ENCODE measurements at places on chromosomes 11 and 22.
A peak's percentile ranks its signal among the peaks of the same experiment; 100 is the strongest.

- no peak for DNase-seq
These were observed 815 bp downstream of the TNNT3 start for GRCh38 chr11:1920128-1920908.

GRCh38 chr11:36509694-36510593 is at the start of gene TRAF6:
TRAF6 (minus strand) TSS chr11:36510272; CDS start chr11:36501515, 8,757 bp downstream.
- DNase-seq, result peak; percentile 91

GRCh38 chr22:22058633-22059290 is 76.2 kb upstream of the TOP3B start:
- no peak for DNase-seq

DNA sequence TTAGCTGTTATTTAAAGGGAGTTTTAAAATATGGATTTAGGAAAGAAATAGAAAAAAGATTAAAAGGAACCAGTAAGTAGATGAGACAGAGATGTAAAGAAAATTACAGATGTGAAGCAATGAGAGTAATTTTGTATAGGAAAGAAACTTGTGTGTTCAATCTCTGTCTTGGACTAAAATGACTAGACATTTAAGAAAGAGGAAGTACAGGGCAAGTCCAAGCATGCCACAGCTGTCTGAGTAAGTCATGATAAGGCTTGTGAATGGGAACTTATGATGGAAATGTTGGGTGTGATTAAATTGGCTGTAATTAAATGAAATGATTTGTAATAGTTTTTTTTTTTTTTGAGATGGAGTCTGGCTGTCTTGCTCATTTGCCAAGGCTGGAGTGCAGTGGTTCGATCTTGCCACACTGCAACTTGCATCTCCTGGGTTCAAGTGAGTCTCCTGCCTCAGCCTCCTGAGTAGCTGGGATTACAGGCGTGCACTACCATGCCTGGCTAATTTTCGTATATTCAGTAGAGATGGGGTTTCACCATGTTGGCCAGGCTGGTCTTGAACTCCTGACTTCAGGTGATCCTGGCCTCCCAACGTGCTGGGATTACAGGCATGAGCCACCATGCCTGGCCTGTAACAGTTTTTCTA is 5.9 kb upstream of the ACY3 start:
- DNase-seq, result no peak

DNA sequence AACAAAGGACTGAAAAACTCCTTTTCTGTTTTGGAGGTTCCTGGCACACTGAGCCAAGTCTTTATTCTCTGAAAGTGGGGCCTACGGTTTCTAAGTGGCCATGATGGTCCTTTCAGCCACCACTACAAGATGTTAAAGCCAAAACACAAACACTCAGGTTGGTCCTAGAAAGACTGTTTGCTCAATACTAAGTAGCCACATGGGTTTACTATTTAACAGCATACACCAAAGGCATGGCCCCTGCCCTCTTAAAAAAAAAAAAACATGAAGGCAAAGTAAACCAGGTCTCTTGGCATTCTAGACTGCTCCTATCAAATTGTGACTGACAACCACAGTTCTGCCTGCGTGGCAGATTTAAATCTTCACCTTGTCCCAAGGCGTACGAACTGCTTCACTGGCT is 123.6 kb upstream of the BID start:
- no peak for DNase-seq

GRCh38 chr11:122756417-122756816 is 81.9 kb upstream of the CRTAM start:
- peak; percentile 46 for DNase-seq

- DNase-seq, result no peak
These were observed 23.9 kb upstream of the TFIP11 start for GRCh38 chr22:26536056-26536761.

- DNase-seq, result no peak
These were observed 1087.1 kb downstream of the TBC1D22A start for GRCh38 chr22:47849576-47849975.

DNA sequence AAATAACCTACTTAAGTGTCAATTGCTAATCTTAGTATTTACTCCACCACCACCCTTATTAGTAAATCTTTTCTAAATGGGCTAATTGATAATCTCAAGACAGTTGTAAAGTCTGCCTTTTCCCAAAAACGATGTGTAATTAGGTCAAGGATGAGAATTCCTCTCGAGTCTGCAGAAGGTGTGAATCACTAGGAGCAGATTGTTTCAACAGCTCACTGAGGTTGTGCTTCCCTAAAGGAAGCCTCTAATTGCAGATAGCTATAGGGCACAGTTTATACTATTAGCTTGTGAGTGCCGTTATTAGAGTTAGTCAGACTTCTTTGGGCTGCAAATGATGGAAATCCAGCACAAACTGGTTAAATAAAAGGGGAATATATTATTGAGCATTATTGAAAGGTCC is 84.9 kb downstream of the C11orf91 start:
- no peak for DNase-seq

DNA sequence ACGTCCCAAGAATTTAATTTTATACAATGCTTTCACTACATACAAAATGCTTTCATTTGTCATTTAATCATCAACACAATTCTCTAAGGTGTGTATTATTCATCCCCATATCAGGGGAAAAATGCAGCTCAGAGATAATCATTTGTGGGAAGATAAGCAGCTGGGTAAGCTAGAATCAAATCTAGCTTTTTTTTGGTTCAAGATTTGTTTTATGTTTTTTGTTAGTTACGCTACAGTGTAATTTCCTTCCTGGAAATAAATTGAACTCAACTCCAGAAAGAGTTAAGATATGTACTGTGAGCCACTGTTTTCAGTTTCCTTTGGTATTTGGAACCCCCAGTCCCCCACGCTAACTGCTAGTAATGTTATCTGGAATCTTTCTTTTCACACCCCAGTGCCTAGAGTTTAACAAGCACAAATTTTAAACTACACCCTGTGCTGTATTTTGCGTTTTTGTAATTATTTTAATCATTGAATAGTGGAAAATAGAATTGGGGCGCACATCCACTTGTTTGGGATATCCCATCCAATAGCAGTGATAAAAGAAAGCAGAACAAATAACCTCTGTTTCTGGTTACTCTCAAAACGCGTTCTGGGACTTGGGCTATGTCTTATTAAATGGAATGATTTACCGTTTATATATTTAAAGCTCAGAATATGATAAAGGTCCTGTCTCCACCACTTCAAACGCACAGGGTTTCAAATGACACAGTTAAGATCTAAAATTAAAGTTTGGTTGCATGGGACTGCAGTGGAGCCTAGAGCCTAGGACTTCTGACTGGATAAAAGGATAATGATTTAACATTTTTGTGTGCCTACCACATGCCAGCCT is 2.1 kb upstream of the HSPA8 start:
- no peak for DNase-seq

DNA sequence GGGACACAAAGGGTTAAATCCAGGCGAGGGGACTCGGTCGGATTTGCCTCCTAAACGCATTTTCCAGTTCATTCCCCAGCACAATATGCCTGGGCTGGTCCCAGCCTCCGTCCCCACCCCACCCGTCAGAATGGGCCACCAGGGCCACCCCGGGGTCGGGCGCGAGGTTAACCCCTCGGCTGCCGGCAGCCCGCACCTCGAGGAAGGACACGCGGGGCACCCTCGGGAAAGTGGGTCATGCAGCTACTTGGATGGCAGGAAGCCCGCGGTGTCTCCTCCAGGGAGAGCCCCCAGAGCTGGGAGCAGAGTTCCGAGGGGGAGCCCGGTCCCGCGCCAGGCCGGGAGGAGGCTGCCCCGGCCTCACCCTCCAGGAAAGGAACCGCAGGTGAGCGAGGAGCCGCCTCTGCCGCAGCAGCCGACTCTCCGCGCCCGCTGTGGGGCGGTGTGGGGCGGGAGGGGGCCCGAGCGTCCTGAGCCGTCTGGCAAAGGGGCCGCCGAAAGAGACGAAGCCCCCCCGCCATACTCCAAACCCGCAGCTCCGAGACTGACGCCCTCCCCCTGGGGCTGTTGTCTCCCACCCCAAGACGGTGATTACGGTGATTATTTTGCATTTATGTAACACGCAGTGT is 1.4 kb downstream of the NECTIN1 start:
- DNase-seq, result peak; percentile 40

GRCh38 chr11:70603756-70604211 is 205.5 kb downstream of the CTTN start:
- DNase-seq, result no peak

GRCh38 chr11:98600103-98600502 is 420.6 kb upstream of the CNTN5 start:
- DNase-seq, result no peak

DNA sequence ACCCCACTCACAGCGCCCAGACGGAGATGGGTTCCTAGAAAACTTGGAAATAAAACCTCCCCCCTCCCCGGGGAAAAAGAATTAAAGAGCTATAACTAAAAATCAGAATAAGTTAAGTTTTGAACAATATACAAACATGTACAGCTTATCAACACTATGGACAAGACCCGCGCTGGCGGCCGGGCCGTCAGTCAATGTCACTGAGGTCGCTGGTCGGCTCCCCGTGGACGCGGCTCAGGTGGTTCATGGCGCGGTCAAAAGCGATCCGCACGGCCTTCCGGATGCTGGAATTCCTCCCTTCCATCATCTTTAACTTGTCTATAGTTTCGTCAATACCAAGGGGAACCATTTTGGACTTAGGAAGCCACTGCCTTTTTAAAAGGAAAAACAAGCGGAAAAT is 53.6 kb downstream of the BRD1 start:
- DNase-seq, result no peak

- no peak for DNase-seq
These were observed 27.3 kb downstream of the CTSC start for GRCh38 chr11:88310246-88310645.

DNA sequence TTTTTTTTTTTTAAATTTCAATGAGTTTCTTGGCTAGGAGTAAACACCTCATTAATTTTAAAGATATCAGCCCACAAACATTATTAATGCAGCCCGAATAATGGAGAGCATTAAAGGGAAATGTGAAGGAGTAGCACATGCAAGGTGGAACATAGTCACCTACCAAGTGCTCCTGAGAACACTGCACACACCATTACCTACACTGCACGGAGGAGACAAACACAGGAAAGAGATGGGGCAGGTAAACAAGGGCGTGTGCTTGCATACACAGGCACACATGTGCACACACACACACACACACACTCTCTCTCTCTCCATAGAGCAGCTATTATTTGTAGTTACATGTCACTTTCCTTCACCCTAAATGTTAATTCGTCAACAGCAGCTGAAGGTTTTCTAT is 30.2 kb downstream of the HTR3B start:
- DNase-seq, result no peak

DNA sequence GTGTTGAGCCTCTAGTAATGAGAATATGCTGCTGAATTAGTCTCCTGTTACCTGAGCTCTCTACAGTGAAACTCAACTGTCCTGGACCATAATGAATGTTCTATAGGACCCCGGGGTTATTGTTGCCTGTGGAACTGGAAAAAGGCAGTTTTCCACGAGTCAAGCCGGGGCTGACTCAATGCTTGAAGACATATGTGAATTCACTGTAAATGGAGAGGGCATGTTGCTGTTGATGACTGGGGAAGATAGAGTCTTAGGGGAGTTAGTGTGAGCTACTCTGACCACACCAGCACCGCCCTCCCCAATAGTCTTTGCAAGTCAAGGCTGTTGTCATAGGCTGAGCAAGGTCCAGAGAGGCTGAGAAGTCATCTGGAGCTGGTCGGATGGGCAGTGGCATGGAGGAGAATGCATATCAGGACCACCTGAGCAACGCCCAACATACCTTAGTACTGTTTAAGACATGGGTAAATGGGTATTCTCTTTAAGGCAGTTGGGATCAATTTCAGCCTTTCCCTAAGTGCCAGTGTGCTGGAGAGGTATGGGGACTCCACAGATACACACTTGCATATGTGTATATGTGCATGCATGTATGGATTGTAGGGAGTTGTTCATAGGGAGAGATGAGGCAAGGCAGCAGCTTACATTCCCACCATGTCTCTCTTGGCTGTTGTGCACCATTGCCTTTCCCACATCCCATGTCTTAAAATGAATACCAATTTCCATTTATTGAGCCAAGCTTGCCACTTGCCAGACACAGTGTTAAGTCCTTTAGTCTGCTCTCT is 230.1 kb upstream of the NAV2 start:
- no peak for DNase-seq

GRCh38 chr11:116396331-116396730 is 376.5 kb downstream of the BUD13 start:
- DNase-seq, result no peak

- DNase-seq, result no peak
These were observed 35.3 kb downstream of the GALNT18 start for GRCh38 chr11:11586465-11586864.

GRCh38 chr11:114614127-114614720 is 18.6 kb upstream of the NXPE4 start:
- DNase-seq, result no peak

- no peak for DNase-seq
These were observed 8.7 kb upstream of the LTO1 start for GRCh38 chr11:69683764-69684333.

- no peak for DNase-seq
These were observed 79.0 kb downstream of the FDX1 start for GRCh38 chr11:110508786-110509185.

GRCh38 chr22:27740202-27740748 is 61.3 kb downstream of the MN1 start:
- DNase-seq, result no peak

DNA sequence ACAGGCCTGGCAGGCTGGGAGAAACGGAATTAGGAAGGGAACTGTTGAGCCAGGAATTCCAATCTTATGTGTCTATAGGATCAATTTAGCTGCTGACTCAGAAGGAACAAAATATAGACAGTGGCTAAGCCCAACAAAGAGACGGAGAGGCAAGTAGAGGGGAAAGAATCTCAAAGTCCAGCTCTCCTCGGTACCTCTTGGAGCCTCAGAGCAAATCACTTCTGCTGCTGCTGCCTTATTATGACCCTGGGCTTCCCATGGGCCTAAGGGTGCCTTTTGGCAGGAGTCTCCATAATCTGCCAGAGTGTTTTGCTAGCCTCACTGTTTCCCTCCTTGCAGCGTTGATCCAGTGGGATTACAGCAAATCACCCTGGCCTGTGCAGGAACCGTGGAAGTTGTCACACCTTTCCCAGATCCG is 31.7 kb downstream of the PAX6 start:
- no peak for DNase-seq

DNA sequence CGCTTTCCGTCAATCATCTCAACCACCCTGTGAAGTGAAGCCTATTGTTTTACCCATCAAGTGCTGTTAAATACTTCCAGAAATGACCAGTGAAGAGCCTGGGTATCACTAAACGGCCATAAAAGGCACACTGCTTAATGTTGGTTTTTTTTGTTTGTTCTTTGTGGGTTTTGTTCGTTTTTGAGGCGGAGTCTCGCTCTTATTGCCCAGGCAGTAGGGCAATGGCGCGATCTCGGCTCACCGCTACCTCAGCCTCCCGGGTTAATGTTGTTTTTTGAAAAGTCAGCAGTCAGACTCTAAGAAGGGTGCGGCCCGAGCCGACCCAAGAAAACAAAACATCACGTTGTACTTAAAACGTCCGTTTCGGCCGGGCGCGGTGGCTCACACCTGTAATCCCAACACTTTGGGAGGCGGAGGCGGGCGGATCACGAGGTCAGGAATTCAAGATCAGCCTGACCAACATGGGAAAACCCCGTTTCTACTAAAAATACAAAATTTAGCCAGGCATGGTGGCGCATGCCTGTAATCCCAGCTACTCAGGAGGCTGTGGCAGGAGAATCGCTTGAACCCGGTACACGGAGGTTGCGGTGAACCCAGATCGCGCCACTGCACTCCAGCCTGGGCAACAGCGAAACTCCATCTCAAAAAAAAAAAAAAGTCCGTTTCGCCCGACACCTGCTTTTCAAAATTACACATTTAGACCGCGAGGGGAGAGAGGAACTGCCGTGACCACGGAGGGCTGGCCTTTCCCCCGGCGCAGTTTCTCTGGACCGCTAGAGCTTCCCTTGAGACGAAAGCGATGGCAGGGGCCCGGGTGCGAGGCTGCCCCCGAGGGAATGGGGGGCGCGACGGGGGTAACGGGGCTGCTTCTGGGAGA is 714 bp downstream of the CD59 start:
- peak; percentile 31 for DNase-seq
